HCT116 (cell line): ENCODE measurements at places on chromosomes 7 and 10.

GRCh38 chr7:33642312-33642711 is 263.0 kb upstream of the BMPER start:
- no peak for DNase-seq

DNA sequence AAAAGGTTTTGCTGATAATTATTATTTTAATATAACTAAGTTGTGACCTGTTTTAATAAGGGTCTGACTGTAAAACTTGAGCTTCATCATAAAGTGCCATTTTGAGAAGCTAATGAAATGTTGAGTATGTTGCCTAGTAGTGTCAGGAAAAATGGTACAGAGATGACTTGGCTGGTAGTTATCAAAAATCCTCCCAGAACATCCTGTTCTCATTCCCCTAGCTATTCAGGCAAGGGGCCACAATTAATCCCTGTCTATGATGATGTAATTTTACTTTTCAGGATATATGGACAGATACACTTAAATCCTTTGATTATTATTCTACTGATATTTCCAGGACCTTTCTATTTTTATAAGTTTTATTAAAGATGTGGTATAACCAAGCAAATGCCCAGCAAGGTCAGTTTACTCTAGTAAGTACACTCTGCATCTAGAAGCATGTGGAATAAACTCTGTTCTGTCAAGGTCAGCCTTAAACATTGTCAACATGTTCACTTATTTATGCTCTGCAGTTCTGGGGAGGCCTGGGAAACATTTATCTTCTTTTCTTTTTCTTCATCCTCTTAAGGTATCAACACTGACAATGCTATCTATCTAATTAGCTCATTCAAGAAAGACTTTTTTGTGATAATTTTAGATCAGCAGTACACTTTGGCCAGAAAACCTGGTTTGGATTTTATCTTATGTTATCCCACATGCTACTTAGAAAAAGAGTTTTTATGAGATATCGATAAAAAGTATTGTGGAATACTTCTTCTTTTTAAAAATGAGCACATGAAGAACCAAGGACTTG is 32.1 kb downstream of the BTRC start:
- DNase-seq: no peak

DNA sequence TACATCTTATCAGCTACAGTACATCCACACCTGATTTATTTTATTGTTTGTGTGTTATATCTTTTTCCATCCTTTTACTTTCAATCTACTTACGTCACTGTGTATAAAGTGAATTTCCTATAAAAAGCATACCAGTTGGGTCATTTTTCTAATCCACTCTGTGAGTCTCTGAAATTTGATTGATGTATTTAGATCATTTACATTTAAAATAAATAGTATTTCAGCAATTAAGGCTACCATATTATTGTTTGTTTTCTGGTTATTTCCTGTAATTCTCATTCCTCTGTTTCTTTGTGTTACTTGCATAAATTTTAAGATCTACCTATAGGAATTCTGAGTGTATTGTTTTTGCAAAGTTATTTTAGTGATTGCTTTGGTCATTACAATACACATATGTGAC is 53.7 kb downstream of the VSTM4 start:
- no peak for DNase-seq

DNA sequence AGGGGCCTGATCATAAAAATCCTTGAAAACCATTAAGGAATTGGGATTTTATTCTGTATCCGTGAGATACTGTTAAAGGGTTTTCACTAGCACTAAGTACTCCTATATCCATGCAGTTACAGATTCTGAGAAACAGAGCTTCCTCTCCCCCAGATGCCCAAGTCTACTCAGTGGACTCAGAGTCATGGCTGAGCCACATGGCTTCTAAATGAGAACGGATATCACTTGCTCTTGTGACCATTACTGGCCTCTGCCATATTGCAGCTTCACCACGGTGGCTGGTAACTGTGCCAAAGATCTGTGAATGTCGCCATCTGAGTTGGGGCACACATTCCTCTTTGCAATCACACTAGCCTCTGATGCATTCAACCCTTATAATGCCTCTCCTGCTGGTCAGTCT is 42.0 kb upstream of the PALS2 start:
- no peak for DNase-seq

DNA sequence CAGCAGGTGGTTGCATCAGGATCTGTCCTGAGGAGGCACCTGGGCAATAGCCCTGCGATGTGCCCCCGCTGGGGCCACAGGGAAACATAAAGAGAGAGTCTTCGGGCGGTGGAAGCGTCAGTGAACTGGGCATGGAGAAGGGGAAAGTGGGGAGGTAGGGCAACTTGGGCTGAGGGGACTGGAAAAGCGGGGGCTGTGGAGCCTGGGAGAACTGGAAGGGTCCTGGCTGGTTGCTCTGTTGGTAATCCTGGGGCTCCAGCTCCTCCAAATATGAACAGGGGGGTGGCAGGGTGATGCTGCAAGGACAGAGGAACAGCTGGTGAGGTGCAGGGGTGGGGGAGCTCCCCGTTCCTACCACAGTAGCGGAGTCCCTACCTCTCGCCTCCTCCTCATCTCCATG is 5.2 kb downstream of the NOBOX start:
- DNase-seq: no peak
